NCI-H1105 (cell line): ENCODE measurements at places on chromosomes 13 and 19.
A peak's percentile ranks its signal among the peaks of the same experiment; 100 is the strongest.

DNA sequence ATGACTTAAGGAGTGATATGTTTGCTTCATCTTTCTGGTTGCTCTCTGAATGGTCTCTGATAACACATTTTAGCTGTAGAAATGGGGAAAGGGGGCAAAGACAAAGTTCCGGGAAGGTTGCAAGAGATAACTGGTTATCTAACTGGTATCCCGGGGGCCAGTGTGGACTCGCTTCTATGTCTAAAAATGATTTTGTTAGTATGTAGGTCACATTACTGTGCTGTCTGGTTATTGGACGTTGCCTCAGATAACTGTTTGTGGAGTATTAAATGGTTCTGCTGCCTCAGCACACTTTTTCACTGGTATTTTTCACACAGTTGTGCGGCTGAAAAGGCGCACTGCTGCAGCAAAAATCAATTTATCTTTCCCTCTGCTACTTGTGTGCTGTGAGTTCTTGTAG, 63.0 kb upstream of the ZNF536 start:
- DNase-seq = no peak

DNA sequence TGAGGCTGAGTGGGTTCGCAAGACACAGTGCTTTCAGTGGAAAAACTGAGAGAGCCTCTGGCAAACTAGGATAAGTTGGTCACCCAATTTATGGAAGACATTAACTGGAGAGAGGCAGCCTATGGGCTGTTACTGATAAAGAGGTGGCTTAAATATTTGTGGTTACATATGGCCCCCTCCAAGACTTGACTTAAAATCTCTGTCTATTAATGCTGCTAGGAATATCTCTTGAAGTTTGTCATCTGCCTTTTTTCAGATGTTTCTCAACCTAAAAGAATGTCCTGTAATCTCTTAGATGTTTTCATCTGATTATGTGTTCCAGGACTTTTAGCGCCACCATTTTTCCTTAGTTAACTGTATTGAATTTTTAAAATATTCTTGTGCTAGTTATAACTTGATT, 54.6 kb downstream of the NAA16 start:
- DNase-seq = no peak

- no peak for DNase-seq
These were observed 262.7 kb upstream of the KLHL1 start for GRCh38 chr13:70370924-70371323.

GRCh38 chr13:111251646-111252445, 68.6 kb upstream of the TEX29 start:
- no peak for DNase-seq

DNA sequence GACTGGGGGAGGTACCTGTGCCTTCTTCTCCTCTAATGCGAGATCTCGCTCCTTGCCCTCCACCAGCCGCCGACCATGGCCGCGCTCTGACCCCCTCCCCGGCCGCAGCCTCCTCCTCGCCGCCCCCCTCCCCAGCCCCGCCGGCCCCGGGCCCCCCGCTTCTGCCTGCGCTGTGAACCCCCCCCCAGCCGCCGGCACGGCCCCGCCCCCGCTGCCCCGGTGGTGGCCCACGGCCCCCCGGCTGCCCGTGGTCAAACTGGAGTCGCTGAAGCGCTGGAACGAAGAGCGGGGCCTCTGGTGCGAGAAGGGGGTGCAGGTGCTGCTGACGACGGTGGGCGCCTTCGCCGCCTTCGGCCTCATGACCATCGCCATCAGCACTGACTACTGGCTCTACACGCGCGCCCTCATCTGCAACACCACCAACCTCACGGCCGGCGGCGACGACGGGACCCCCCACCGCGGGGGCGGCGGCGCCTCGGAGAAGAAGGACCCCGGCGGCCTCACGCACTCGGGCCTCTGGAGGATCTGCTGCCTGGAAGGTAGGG, at the start of gene CACNG8:
TSS of gene CACNG8 (plus strand) at position 51 of the 545 bp plus-strand sequence.
- no peak for DNase-seq

DNA sequence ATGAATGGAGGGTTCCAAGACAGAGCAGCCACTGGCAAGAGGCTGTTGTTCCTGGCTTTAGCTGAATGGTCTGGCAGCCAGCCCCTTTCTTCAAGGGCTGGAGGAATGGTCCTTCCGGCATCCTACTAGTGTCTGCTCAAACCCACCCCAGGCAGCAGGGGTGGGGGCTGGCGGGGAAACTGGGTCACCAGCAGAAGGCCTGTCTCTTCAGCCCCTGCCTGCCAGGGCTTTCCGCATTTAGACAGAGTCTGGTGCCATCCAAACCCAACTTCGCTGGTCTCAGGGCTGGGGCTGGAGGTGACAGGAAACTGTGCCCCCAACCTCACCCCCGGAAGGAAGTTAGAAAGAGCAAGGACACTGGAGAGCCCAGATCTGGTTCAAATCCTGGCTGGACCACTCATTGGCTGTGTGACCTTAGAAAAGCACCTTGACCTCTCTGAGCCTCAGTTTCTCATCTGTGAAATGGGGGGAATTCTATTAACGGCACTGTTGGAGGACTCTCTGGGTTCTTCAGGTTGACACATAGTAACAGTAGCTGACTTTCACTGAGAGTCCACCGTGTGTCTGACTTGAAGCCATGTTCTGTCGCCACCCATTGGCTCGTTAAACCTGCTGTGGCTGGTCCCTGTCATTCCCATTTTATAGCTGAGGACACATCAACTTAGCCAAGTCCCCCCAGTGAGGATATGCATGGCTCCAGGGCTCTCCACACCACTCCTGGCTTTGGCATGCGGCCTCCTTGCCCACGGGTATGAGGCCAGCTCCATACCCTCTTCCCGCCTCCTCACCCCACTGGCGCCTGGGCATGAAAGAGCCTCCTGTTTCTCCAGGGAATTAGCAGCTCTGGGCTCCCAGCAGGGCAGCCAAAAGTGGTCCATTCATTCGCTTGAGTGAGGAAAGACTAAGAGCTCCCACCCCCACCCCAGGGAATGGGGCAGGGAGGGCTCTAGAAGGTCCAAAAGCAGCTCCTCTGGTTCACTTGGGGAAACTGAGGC, 2.5 kb upstream of the NR2C2AP start:
- DNase-seq = no peak

DNA sequence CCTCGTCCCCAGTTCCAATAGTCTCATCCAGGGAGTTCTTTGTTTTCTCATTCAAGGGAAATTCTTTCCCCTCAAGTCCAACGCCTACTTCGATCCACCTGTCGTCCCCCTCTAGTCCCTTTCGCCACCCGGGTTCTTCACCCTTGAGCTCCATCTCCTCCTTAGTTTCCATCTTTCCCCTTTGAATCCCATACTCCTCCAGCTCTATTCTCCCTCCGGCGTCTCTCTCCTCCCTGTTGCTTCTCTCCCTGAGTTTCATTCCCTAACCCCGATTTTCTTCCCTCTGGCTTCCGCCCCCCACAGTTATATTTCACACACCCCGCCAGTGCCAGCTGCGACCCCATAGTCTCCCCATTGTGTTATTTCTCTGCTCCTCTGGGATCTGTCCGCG, 628 bp upstream of the SLC17A7 start:
- no peak for DNase-seq

DNA sequence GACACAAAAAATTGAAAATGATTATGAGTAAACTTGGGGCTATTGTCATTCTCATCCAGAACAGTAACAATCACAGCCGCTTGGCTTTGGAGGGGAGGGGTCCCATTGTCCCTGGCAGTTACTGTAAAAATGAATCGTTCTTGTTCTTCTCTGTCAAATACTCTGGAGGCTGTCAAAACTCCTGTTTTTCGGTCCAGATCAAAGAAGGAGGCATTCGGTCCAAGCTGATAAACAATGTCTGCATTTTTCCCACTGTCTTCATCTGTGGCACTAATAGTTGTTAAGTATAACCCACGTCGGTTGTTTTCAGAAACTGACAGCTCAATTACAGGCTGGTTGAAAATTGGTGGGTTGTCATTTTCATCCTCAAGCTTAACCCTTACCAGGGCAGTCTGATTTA, 3.4 kb downstream of the PCDH9 start:
- DNase-seq = no peak

- DNase-seq = peak; percentile 46
These were observed 21.2 kb upstream of the OBI1 start for GRCh38 chr13:78680115-78680561.

DNA sequence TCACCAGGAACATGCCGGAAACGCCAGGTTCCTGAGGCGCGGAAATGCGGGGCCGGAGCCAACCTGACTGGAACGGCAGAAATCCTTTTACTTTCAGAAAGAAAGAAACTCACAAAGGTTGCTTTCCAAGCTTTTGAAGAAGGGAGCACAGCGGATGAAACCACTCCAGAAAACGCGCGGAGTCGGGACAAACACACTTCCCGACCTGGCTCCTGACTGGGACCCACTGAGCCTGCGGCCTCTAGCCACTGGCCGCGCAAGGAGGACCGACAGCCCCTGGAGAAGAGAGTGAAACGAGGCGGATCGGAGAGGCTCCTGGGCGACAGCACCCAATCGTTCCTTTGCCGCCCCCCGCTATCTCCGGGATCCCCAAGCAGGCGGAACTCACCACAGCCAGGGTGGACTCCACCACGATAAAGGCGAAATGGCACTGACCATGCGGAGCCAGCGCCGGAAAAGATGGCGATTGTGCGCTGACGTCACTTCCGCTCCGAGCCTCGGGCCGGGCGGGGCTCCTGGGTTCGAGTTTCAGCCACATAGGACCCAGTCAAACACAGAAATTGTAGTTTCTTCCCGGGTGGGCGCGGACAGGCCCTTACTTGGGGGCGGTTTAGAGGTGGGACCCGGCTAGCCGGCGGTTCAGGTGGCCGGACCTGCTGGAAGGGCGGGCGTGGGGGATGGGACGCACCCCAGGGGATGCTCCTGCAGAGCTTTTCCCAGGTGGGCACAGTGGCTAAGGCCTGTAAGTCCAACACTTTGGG, at the start of gene ZNF121:
TSS of gene ZNF121 (minus strand) at position 432 of the 761 bp plus-strand sequence. CDS start 16,407 bp downstream, outside the sequence.
- peak; percentile 86 for DNase-seq

- no peak for DNase-seq
These were observed 39.3 kb downstream of the CEACAM1 start for GRCh38 chr19:42488783-42489521.

DNA sequence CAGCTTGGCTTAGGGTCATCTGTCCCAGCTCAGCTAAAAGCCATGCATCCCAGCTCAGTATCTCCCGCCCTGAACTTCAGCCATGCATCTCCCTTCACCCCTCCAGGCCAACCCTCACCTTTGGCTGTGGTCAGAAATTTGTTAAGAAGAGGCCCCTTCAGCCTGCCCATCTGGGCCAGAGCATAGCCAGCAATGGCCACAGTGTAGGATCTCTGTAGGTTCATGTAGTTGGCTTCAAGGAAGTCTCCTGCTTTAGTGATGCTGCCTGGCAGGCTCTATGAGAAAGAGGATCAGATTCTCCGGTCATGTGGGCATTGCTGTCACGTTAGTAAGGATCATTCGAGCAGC, 16.6 kb upstream of the TNFSF14 start:
- DNase-seq = no peak

- no peak for DNase-seq
These were observed 96.3 kb downstream of the MYCBP2 start for GRCh38 chr13:77230560-77230959.

DNA sequence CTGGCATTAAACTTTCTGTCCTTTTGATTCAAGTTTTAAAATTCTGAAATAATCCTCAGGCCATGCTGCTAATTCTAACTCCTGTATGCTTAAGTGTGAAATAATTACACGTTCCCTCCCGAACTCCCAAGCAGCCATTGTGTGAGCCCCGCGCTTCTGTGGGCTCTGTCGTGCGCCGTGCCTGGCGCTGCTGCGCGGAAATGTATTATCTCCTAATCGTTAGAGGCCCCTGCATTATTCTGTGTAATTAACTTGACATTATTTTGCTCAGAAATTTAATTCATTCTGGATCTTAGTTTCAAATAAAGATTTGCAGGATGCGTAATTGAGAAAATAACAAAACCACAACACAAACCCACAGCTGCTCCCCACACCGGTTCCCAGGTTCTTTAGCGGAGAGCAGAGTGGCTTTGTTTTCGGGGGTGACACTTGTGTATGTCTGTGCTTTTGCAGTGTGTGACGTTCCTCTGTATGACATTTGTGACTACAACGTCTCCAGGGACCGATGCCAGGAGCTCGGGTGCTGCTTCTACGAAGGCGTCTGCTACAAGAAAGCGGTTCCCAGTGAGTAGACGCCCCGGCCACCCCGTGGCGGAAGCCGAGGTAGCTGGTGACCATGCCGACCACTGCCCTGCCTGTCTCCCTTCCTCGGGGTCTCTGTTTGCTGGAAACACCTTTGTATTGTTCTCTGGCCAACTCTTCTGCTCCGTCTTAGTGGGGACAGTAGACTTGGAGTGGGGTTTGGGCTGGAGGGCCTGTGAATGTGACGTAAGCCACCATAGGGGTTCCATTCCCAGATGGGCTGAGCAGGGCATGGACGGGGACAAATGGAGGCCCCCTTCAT, 7.5 kb downstream of the TEX29 start:
- DNase-seq = no peak

GRCh38 chr19:17834350-17835181, 13.2 kb downstream of the JAK3 start:
- no peak for DNase-seq

DNA sequence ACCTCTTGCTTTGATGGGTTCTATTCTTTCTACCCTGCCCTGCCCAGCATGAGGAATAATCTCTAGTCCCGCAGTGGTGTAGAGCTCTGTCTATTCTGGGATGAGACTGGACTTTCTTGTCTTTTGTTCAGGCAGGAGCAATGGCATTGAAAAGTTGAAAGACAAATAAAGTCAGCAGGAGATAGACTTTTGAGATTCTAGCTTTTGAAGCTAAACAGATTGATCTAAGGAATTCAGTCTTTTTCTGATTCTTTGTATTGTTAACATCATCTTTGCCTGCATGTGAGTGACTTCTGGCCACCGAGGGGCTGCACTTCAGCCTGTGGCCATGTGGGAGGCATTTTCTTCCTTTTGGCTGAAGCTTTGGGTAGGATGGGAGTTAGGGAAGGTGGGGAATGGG, 132.4 kb downstream of the MRPL57 start:
- DNase-seq = no peak

GRCh38 chr19:18895824-18896341, at the start of gene CERS1:
Gene CERS1, minus strand, starts transcription at chr19:18896158. Its CDS starts 86 bp downstream, at chr19:18896072.
- peak; percentile 31 for DNase-seq

DNA sequence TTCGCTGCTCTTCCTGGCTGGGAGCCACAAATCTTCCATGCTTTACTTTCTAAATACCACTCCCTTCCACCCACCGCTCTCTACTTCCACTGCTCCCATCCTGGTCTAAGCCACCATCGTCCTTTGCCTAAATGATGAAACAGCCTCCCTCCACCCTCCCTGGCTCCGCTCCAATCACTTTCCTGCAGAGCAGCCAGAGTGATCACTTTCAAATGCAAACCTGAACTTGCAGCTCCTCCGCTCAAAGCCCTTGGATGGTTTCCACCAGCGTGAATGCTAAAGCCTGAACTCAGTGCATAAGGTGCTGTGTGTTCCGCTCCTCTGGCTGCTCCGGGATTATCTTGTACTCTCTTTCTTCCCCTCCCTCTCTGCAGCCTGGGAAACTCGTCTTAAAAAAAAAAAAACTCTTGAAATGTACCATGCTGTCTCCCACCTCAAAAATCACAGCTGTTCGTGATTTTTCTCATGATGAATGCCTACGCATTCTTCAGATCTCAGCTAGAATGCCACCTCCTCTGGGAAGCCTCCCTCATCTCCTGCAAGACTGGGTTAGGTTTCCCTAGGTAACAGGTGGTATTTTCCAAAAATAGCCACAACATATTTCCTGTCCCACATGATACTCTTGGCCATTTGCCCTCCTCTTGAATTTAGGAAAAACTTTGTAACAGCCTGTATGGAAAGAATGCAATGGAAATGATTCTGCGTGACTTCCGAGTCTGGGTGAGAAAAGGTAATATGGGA, 3.7 kb upstream of the SIN3B start:
- peak; percentile 57 for DNase-seq
